A549 treated with RU486 at 1 μM for 4 hours (cell line): ENCODE measurements at places on chromosomes 2 and 18. TPM values are rescaled to one million over a fixed set of nuclear protein-coding genes. Genes with fewer than 3 reads are reported as not detected.

The KCNK3 gene
- 1.0 to 2.1 TPM (median 1.7 TPM) in 5 replicates for total RNA-seq

The CYP20A1 gene
- 6.9 to 9.9 TPM (median 8.3 TPM) in 5 replicates for total RNA-seq

The SIX3 gene
- total RNA-seq: 0.32 to 0.63 TPM (median 0.49 TPM) in 5 replicates

The MOCOS gene
- 2.6 to 3.6 TPM (median 2.7 TPM) in 5 replicates for total RNA-seq

The SLC16A14 gene
- total RNA-seq: 0.87 to 1.7 TPM (median 1.1 TPM) in 5 replicates

The ANKRD53 gene
- not detected in 5 replicates for total RNA-seq

The MERTK gene
- 1.4 to 2.0 TPM (median 1.8 TPM) in 5 replicates for total RNA-seq

The SCG2 gene
- 0.82 to 1.5 TPM (median 1.2 TPM) in 5 replicates for total RNA-seq

The TGFA gene
- 7.9 to 9.5 TPM (median 8.7 TPM) in 5 replicates for total RNA-seq

The CACNB4 gene
- 0.02 to 0.32 TPM (median 0.15 TPM) in 4 of 5 replicates, not detected in the other for total RNA-seq

The PTPRN gene
- 0.87 to 2.0 TPM (median 1.3 TPM) in 5 replicates for total RNA-seq

The OLA1 gene
- total RNA-seq: 102 to 136 TPM (median 127 TPM) in 5 replicates

The AQP12A gene
- total RNA-seq: not detected in 5 replicates

The GRB14 gene
- total RNA-seq: 3.5 to 6.5 TPM (median 5.2 TPM) in 5 replicates

The ATF2 gene
- 15.7 to 19.2 TPM (median 18.9 TPM) in 5 replicates for total RNA-seq

The POTEJ gene
- total RNA-seq: not detected in 5 replicates

The NAT8 gene
- not detected in 5 replicates for total RNA-seq

The CDK5R2 gene
- total RNA-seq: 1.7 to 3.4 TPM (median 2.8 TPM) in 5 replicates
